ENCODE measurements at places on chromosomes 7 and 10.

- DNase-seq, result no peak
These were observed 24.2 kb upstream of the BPGM start for GRCh38 chr7:134622303-134622995.

GRCh38 chr7:105647591-105647990 lies 66.3 kb upstream of the EFCAB10 start:
- DNase-seq, result no peak

GRCh38 chr10:71270301-71271220 lies 48.5 kb upstream of the SLC29A3 start:
- peak; percentile 10 for DNase-seq

GRCh38 chr10:122044045-122044661 lies 55.2 kb downstream of the TACC2 start:
- DNase-seq, result no peak

DNA sequence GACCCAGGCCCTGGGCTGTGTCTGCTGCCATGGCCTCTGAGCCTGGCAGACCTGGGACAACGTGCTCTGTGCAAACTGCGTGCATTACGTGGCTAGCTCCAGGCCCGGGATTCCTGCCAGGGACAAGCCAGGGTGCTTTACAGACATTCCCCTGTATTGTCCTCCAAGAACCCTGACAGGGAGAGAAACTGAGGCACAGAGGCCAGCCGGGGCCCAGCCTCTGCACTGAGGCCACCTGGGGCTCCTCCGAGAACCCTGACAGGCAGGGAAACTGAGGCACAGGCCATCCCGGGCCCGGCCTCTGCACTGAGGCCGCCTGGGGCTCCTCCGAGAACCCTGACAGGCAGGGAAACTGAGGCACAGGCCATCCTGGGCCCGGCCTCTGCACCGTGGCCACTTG lies 64.9 kb downstream of the CFAP46 start:
- no peak for DNase-seq

DNA sequence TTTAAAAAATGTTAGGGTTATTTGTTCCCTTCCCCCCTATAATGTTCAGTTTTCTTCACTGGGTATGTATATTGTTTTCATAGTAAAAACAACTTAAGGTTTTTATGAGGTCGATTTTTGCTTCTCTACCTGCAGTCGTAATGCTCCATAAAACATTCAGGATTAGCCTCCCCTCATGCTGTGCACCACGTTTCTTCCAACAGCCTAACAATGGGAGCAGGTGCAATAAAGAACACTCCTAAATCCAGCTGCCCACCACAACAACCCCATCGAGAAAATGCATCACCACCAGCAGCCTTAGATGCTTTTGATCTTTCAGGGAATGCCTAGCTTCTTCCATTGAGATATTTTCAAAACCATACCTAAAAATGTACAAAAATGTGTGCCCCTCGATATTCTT lies 111.1 kb downstream of the ADAM12 start:
- DNase-seq, result no peak

Data from CD4-positive, alpha-beta T cell treated with Interleukin-2 at 100 ng/mL for 4 hours (primary cell).